Stimulated activated CD4-positive, alpha-beta T cell treated with anti-CD3 and anti-CD28 coated beads, Interleukin-12 subunit alpha, Interleukin-12 subunit beta, amount 100 ng/mL, for 4 hours (primary cell): ENCODE measurements at places on chromosomes 1 and 21.

DNA sequence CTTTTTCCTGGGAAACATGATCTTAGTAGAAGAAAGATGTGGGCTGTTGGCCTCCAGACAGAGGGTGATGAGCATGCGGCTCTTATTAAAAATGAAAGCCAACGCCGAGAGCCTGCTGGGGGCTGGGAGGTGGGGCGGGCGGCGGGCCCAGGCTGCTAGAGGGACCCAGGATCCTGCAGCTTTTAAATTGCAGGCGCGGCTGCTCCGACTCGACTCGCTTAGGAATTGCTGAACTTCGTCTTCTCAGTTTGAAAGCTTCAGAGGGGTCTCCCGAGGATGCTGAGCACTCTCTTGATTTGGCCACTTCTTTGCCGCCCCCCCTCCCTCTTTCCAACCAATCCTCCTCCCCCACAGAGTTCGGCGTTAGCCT, 1.2 kb downstream of the AGPAT3 start:
- peak; percentile 50 for DNase-seq

- DNase-seq = no peak
Measured at GRCh38 chr1:106768077-106768476, 288.4 kb upstream of the PRMT6 start.

DNA sequence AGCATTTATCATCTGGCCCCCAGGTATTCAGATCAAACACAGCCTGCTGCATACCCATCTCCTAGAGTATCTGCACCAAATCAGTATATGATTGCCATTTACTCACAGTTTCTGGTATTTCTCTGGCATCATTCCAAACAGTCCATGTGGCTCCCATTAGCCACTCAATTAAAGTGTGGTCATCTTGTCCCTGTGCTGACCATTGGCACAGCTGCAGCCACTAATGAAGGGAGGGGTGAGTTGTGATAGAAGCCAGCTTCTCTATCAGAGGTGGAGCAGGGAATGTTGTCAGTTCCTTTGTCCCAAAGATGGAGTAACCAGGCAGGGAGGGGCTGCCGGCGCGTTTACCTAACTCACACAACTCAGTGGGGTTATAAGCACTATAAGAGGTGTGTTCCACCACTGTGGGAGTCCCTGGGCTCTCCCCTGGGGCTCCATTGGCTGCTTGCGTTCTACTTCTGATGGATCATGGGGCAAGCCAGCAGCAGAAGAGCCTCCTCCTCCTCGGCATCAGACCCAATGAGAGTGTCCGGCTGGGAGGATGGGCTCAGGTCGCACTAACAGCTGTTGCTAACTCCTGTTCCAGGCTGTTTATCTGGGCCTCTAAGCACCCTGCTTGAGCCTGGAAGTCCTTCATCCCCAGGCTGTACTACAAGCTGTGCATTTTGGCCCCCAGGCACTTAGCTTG, 108.6 kb downstream of the GDAP2 start:
- no peak for DNase-seq

GRCh38 chr21:40685141-40685540, 161.8 kb downstream of the DSCAM start:
- no peak for DNase-seq

DNA sequence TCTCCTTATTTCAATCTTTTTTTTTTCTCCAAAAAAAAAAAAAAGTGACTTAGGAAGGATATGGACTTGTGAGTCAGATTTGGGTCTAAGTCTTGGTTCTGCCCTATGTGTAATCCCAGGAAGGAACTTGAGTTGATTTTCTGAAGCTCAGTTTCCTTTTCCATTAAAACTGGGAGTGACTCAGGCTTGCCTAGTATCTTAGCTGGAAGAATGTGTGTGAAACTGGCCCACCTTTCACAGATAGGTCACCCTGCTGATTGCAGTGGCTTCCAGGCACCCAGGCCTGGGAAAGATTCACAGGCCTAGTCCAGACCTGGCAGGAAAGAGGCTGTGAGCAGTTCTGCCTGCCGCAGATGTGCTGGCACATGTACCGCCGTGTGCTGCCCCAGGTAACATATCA, 218.3 kb upstream of the HOOK1 start:
- DNase-seq = no peak

GRCh38 chr1:8667869-8668594, 149.4 kb downstream of the RERE start:
- DNase-seq = no peak

DNA sequence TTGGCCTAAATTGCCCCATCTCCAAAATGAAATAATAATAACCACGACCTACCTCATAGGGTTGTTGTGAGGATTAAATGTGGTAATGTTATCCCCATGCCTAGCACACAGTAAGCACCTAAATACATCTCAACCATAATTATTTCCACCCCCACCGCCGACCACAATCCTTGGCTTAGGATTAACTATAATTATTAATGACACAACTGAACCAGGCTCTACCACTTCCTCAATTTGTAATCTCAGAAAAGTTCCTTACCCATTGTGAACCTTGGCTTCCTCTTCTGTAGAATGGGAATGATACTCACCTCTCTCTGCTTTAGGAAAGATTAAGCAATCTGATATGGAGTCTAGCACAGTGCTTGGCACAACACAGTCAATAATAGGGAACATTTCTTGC, 44.3 kb upstream of the TACSTD2 start:
- DNase-seq = no peak

GRCh38 chr1:51327386-51327785, 3.0 kb downstream of the TTC39A start:
- no peak for DNase-seq

DNA sequence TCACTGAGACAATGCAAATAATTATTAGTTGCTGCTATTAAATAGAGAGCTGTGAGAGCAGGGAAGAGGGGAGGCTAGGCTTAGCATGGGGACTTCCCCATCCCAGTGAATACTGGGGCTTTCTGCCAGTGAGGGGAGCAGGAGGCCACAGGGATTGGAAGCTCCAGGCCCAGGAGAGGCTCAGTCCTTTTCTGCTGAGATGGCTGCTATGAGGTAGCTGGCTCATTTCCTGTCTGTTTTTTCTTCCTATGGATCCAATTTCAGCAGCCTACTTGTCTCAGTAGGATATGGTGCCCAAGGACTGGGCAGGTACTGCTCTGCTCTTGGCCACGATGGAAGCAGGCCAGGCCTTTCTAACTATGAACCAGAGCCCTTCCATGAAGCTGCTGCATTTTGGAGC, 10.0 kb downstream of the STMN1 start:
- no peak for DNase-seq
